T-helper 9 cell (primary cell): ENCODE measurements at places on chromosomes 16 and 17.

DNA sequence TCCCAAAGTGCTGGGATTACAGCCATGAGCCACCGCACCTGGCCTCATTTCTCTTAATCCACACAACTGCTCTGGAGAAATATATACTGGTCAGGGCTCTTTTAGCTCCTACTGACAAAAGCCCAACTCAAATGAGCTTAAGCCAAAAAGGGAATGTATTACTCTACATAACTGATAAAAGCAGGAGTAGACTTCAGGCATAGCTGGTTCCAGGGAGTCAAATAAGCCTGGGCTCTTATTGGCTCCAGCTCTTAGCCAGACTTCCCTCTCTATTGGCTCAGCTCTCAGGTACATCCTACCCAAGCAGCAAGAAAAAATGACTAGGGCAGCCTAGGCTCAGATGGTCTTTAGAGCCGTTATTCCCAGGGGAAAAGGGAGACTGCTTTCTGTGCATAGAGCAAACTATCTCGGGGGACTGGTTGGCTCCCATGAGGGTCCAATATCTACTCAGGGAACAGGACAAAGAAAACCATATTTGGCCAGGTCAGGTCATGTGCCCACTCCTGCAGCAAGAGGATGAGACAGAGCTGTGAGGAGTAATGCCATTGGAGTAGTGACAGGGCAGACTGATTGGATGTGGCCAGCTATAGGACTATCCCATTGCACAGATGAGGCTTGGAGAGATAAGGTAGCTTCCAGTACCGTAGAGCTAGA, 21.2 kb downstream of the TBX2 start:
- DNase-seq = no peak

DNA sequence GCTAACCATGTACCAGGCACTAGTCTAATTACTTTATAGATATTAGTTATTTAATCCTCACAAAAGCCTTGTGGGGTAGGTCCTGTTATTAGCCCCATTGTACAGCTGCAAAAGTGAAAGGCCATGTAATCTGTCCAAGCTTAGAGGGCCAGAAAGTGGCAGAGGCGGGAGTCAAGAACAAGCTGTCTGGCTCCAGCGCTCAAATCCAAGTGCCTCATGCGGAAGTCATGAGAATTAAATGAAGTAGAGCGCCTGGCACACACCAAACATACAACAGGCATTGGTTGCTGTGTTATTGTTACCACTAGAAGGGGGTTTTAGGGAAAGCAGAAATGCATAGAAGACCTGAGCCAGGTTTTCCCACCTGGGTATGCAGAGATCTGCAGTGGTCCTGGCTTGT, 1.2 kb downstream of the AQP8 start:
- no peak for DNase-seq

DNA sequence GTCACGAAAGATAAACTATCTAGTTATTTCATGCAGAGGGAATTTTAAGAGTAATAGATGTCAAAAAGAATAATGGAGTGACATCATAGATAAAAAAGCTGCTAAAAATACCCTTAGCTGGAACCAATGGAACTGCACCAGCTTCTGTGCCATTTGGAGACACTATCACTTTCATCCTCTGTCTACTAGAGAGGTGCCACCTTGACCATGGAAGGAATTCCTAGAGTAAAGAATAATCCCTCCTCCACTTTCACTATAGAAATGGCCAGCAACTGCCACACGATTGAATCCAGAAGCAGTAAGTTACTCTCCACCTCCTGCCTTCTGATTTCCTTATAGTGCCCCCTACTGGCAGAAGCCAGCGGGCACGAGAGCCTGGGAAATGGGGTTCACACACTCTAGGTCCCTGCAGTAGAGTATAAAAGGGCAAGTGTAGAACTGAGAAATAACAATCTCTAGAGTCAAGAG, 2.8 kb upstream of the ALDH3A2 start:
- DNase-seq = peak; percentile 25

GRCh38 chr16:55326261-55327092, 2.5 kb downstream of the IRX6 start:
- no peak for DNase-seq

GRCh38 chr17:73343168-73343634, 31.4 kb upstream of the CDC42EP4 start:
- DNase-seq = no peak

DNA sequence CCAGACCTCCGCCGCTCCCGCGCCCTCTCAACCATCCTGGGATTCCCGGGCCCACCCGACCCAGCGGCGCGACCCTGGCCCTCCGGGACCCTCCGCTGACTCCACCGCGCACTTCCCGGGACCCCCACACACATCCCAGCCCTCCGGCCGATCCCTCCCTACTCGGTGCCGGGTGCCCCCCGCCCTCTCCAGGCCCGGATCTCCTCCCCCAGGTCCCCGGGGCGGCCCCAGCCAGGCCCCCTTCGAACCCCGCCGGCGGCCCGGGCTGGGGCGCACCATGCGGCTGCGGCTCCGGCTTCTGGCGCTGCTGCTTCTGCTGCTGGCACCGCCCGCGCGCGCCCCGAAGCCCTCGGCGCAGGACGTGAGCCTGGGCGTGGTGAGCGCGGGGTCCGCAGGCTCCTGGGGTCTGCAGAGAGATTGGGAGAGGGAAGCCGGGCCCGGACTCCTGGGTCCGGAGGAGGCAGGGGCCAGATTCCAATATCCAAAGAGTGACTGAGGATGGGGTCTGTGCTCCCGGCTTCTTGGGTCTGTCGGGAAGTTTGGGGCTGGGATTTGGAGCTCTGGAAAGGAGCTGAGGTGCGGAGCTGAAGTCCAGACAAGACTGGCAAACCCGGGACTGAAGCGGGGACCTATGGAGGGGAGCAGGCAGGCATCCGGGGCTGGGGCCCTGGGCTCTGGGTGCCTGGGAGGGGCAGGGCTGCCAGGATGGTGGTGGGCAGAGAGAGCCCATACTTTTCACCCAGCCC, 453 bp downstream of the MMP25 start:
- DNase-seq = no peak

DNA sequence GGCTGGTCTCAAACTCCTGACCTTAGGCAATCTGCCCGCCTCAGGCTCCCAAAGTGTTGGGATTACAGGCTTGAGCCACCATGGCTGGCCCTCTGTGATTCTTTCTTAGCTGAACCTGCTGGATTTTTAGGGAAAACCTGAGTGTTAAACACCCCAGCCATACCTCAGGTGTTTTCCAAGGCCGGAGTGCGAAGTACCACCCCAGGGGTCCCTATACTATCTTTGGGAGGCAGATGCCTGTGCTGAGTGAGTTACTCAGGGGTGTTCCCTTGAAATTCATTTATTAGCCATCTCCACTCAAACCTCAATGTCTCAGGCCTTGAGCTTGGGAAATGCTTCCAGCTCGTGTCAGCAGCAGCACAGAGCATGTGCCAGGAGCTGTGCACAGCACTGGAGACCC, 432.7 kb downstream of the SLC39A11 start:
- no peak for DNase-seq

DNA sequence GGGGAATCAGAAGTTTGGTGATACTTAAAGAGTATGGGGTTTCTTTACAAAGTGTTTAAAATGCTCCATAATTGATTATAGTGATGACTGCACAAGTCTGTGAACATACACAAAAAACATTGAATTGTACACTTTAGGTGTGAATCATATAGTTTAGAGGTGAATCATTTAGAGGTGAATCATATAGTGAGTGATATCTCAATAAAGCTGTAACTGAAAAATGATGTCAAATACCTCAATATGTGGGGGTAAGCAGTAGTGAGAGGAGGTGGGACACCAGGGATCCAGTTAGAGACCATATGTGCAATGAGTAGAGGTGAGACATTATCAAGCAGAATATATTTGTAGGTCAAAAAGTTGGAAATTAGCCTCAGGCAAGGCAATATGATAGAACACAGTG, 264.5 kb downstream of the PMP22 start:
- DNase-seq = no peak

GRCh38 chr16:11916524-11917285, 949 bp upstream of the GSPT1 start:
- no peak for DNase-seq

DNA sequence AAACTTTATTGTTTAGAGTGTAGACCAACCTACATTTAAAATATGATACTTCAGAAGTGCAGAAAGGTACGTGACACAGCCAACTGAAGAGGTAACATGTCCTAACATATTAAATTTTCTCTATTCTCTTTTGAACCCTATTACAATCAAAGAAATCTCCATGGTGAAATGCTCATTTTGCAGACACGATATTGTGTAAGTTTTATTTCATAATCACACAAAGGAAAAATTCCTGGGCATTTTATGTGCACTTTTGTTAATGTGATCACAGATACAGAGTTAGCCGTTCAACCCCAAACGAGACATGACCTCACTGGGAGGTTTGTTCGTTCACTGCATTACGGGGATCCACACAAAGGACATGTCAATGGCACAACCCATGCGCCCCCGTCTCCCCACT, 21.8 kb downstream of the KCNJ16 start:
- no peak for DNase-seq

DNA sequence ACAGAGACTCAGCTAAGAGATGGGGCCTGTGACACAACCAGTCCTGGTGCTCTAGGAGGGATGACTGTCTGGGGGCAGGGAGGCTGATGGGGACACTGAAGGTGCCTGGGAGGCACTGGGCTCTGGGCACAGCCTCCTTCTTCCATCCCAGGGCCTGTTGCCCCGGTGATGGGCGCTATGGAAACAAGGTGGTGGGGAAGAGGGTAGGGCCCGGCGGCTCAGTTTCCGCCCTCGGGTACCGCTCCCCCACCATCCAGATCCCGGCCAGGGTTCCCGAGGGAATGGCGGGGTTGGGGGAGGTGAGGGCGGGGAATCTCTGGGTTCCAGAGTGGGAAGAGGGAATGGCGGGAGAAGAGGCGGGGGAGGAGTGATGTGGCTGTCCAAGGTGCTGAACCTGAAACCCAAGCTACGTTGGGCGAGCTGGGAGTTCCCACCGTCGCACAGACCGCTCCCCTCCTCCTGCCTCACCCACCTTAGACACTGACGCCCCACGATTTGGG, 981 bp downstream of the KCNH4 start:
- no peak for DNase-seq

GRCh38 chr16:14509055-14509454, 121.0 kb downstream of the PARN start:
- DNase-seq = no peak

DNA sequence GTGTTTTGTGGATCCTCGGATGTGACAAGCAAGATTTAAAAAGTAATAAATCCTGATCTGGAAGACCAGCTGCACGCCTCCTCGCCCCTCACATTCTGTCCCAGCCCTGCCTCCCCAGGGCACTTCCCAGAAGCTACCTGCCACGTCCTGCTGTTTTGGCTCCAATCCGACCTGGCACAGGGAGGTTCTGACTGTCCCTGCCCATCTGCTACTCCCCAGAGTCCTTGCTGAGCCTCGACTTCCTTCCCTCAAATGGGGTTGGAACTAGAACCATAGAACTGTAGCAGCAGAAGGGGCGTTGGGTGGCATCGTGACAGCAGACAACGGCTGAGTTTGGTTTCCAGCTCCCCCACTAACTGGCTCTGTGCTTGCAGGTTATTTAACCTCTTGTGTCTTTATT, 71.7 kb downstream of the RPH3AL start:
- DNase-seq = no peak

DNA sequence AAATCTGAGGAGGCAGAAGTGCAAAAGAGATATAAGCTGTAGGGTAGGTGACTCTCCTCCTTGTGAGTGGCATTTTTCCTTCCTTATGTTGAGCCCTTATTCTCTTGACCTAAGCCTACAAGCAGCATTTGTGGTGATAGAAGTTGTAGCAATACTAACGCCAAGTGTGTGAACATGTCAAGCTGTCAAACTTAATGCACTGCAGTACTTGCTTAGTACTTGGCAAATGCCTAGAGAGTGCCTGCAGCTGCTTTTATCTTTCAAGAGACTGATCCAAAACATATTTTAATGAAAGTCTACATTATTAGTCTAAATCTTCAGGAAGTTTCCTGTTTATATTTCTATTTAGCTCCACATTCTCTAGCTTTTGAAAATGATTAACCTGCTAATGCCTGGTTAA, 83.2 kb downstream of the CNTNAP4 start:
- no peak for DNase-seq

- DNase-seq = no peak
Observed at GRCh38 chr17:57133486-57133885, 48.4 kb downstream of the AKAP1 start.

- DNase-seq = no peak
Observed at GRCh38 chr16:17205279-17206211, 265.2 kb downstream of the XYLT1 start.

DNA sequence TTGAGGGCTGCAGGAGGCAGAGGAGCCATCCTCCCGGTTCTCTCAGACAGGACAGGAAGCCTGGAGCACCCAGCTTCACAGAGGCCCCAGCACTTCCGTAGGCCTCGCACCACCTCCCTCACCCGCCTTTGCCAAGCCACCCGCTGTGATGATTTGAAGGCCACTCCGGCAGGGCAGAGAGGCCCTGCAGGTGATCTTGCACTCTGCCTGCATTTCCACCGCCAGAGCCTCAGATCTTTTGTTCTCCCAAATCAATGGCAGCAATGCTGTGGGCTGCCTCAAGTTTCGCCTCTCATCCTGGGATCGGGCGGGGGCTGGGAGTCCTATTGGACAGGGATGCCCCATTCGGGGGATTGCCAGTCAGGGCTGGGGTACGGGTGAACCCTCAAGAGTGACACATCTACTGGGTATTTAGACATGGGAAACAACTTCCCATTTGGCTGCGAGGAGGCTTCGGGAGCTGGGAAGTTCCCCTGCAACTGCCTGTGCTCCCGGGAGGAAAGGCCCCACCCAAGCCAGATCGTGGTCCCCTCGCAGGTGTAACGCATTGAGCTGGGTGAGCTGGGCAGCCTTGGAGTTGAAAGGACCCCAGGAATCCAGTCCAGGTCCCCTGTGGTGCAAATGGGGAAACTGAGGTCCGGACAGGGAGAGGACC, 34.8 kb upstream of the PEMT start:
- no peak for DNase-seq

DNA sequence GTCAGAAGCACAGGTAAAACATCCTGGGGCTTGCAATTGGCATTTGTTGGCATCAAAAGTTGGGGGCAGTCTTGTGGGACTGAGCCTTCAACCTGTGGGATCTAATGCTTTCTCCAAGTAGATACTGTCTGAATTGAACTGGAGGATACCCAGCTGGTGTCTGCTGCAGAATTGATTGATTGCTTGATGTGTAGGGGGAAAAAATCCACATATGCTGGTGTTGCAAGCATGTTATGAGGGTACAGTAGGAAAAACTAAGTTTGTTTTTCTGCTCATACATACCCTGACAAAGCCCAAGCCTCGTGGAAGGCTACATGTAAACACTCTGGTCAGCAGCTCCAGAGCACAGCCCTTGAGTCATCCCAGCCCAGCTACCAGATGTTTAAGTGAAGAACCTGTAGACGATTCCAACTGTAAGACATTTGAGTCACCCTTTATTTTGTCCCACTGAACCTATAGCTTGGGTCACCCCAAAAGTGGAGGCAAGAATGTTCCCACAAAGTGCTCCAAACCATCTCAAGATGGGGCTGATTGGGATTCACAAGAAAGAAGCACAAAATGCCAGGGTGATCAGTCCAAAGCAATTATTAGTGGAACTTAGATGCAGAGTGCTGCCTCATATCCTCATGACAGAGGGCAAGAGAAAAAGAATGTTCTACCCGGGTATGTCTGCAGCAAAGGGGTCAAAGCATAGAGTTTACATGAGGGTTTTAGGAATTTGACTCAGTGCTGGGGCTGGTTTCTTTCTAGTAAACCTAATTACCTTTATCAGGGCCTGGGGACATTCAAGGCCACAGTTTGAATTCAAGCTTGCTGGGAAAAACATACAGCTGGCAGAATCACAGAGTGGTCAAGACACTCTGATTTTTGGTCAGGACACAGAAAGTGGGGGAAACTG, 9.6 kb upstream of the APPBP2 start:
- no peak for DNase-seq
